ENCODE measurements at places on chromosomes 7 and 10.

DNA sequence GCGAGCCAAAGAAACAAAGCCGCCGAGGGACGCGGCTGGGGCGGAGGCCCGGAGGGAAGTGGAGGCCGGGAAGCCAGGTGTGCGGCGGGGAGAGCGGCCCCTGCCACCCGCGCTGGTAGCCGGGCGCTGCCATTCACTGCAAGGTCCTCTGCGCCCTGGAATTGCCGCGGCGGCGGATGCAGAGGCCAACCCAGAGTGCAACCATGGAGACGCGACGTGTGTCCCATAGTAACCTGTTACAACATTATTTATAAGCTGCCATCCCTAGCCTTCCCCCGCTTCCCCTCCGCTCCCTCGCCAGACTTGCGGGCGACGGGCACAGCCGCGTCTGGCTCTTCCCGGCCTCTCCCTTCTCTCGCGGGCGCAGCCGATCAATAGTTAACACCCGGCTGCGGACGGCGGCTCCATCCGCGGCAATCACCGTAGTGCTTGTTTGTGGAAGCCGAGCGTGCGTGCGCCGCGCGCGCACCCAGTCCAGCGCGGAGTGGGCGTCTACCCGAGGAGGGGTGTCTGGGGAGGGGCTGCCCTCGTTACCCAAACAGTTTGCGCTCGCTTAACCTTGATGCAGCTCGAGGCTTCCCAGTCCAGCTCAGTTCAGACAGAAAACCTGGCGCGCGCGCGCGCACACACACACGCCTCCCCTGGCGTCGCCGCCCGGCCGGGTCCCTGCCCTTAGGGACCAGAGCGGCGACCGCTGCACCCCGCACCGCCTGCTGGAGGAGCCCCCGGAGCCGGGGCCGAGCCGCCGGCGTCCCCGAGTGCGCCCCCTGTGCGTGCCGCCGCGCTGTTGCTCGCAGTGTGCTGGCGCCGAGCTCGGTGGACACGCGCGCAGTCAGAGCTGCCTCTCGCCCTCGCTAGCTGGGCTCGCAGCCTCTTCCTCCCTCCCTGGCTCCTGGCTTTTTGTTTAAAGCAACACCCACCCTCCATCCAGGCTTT, 165.4 kb upstream of the DPP6 start:
- DNase-seq = no peak

GRCh38 chr10:49001870-49002672, 62.4 kb upstream of the LRRC18 start:
- DNase-seq = no peak

GRCh38 chr10:114779803-114780576, 41.6 kb upstream of the FHIP2A start:
- DNase-seq = no peak

GRCh38 chr7:137992550-137993394, 9.1 kb downstream of the CREB3L2 start:
- DNase-seq = no peak

GRCh38 chr7:26508917-26509316, 217.3 kb downstream of the SNX10 start:
- DNase-seq = no peak

Measured in CD14-positive monocyte (primary cell).